Activated CD4-positive, CD25-positive, alpha-beta regulatory T cell treated with anti-CD3 and anti-CD28 coated beads, Interleukin-2, amount 50 U/mL, for 24 hours (primary cell): ENCODE measurements at places on chromosomes 5 and 9.

GRCh38 chr5:114201332-114201731 lies 160.5 kb upstream of the KCNN2 start:
- no peak for ATAC-seq

- no peak for ATAC-seq
These were observed 18.6 kb downstream of the TMEM161B start for GRCh38 chr5:88250010-88250409.

DNA sequence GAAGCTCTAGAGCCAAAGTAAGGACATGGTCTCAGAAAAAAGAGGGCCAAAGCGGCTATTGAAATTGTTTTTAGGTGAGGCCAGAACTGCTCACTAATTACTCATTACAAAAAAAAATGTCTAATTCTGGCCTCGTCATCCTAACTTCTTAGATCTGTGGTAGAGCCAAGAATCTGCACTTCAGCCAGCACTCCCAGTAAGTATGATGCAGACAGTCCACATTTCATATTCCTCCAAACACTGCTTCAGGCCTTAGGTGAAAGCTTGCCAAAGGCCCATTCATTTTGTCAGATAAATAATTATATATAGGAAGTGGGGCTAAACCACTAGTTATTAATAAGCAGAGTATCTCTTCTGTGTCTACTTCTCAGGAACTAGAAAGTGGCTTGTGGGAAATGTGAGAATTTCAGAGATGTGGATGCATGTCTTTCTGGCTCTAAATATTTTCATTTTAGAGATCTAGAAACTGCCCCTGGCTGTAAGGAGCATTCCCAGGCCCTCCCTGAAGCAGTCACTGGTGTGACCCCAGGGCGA lies 554.0 kb downstream of the TLE4 start:
- ATAC-seq: no peak

- ATAC-seq: no peak
These were observed 14.9 kb downstream of the MYO10 start for GRCh38 chr5:16921211-16921610.

DNA sequence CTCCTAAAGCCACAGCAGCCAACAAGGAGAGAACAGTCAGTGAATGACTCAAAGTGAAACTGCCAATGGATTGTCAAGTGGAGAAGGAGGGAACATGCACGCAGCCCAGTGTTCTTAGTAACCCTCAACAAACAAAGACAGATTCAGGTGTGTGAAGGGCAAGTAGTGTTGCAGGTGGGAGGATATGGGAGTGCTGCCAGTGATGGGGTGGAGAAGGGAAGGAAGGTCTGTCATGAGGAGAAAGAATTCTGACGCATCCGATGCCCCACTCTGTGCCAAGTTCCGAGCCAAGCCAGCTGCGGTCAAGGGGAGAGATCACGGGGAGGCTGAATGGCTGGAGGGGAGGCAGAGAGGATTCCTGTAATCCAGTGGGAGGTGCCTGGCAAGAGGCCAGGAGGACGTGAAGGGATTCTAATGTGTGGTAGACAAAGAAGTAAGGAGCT lies 56.5 kb downstream of the CAST start:
- no peak for ATAC-seq

GRCh38 chr9:135547756-135548736 lies 2.1 kb downstream of the OBP2A start:
- no peak for ATAC-seq

- ATAC-seq: no peak
These were observed 130.0 kb downstream of the C9orf152 start for GRCh38 chr9:110077925-110078324.

GRCh38 chr9:129637673-129638439 lies 4.1 kb downstream of the ASB6 start:
- ATAC-seq: no peak

GRCh38 chr5:96509316-96509715 lies 76.3 kb upstream of the PCSK1 start:
- peak; percentile 36 for ATAC-seq

DNA sequence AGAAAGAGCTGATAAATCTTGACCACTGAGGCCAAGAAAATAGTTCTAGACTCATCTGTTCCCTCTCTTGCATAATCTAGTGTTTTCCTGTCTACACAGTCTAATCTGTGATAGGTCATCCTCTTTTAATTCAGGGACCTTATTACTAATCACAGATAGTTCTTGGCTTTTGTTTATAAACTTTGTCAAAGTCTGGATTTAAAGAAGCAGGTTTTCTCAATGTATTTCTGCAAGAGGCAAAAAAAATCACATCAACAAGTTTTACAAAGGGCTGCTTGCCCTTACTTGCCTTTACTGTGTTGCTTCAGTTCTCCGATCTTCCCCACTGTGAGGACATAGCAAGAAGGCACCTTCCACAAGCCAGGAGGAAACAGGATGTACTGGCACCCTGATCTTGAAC lies 43.9 kb upstream of the MTAP start:
- no peak for ATAC-seq

- ATAC-seq: no peak
These were observed 259.7 kb downstream of the CDH10 start for GRCh38 chr5:24385070-24385469.

GRCh38 chr5:111962906-111963305 lies 205.9 kb upstream of the NREP start:
- ATAC-seq: no peak

DNA sequence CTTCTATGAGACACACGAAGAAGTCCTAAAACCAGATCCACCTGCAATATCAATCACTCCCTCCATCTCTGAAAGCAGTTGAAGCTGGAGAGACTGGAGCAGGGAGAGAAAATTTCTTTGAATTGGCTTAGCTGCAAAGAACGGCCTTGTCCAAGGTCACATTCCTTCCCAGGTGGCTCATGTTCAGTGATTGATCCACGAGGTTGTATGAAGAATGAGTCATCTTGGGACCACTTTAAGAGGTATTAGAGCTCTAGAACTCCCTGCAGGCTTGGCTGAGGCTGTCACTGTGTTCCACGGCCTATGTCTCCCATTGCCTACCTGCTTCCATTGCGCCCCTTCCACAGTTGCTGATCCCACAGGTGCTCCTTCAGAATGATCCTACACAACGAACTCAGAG lies 68.2 kb downstream of the HMHB1 start:
- ATAC-seq: no peak

GRCh38 chr5:40333459-40334241 lies 346.1 kb upstream of the PTGER4 start:
- ATAC-seq: peak; percentile 94

DNA sequence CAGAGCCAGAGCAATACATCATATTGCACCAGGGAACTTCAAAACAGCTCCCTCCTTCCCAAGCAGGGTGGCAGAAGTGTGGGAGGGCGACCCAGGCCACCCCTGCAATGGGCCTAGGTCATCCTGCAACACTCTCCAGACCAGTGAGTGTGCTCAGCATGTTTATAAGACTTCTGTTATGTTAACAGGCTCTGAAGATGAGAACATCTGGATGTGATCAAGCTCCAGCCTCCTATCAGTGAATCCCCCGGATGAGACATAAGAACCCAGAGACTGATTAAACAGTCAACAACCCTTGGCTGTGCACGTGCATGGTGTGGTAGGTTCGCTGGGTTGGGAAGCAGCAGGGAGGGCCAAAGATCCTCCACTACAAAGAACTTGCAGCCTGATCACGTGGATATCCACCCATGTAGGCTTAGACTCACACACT lies 63.3 kb downstream of the ABCA1 start:
- no peak for ATAC-seq

- no peak for ATAC-seq
These were observed 44.7 kb upstream of the IZUMO3 start for GRCh38 chr9:24590432-24590831.

DNA sequence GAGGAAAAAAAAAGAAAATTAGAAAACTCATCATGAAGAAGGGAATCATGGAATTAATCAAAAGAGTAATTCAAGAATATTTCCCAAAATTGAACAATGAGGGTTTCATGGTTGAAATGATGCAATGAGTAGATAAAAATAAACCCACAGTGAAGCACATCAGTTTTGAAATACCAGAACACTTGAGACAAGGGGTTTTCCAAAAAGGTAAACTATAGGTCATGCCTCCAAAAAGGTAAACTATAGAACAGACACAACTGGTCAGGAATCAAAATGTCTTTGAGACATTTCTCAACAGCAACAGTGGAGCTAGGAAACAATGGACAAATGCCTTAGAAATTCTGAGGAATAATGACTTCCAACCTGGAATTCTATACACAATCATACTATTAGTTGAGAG lies 60.2 kb upstream of the PCSK5 start:
- no peak for ATAC-seq

- no peak for ATAC-seq
These were observed 7.8 kb upstream of the ALDOB start for GRCh38 chr9:101443364-101443771.

DNA sequence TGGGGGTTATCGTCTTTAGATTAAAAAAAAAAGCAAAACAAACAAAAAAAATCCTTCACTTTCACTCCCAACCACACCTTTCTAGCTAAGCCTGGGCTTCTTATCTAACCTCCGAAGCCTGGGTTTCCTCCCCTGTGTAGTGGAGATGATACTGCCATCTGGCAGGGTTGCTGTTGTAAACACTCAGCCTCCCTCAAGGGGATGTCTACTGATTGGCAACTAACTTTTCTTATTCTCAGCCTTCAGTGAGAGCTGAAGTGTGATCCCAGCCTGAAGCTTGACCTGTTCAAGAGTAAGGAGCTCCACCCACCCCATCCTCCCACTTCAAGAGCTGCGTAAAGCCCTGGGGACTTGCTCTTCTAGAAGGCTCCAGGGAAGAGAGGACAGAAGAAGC lies 21.5 kb upstream of the WWC1 start:
- ATAC-seq: no peak

DNA sequence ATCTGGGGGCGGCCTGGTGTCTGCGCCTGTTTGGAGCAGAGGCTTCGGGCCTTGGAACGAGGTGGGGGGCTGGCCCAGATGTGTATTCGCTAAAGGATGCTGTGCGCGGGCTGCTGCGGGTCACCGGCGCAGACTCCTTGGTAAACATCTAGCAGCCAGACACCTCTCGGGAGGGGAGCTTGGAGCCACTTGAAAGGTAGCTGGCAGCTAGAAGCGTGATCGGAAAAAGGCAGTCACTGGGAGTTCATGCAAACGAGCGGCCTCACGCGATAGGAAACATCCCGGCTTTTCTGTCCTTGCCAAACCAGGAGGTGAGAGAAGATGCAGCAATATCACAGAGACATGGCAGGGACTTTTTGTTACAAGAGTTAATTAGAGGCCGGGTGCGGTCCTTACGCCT lies 8.1 kb downstream of the LAMC3 start:
- no peak for ATAC-seq

GRCh38 chr5:132466433-132467286 lies 23.9 kb downstream of the IRF1 start:
- ATAC-seq: peak; percentile 55
